ENCODE measurements at places on chromosomes 1 and 21. TPM values are rescaled to one million over a fixed set of nuclear protein-coding genes. Genes with fewer than 3 reads are reported as not detected.

PDC gene
- not detected for polyA plus RNA-seq

RHBDL2 gene
- not detected for polyA plus RNA-seq

SHE gene
- polyA plus RNA-seq, result 7.0 TPM

TTC39A gene
- 7.5 TPM for polyA plus RNA-seq

FNDC5 gene
- polyA plus RNA-seq, result 11.7 TPM

DNA sequence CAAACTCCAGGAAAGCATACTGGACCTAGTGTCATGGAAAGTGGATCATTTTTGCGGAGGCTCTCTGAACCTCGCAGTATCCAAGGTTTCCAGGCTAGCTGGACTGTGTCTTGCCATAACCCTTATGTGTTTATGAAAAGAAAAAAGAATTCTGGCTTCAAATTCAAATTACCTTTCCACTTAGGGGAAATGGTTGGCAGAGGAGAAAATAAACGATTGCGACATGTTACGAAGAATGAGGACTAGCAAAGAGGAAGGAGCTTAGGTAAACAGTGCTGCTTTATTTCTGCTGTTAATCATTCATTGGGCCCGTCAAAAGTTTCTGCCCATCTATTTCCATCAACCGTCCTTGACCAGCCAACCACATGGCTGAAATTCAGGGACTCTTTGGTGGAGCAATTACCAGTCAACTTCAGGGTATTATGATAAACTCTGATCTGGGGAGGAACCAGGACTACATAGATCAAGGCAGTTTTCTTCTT is at the start of gene C4BPA:
Gene C4BPA, plus strand, starts transcription at position 342 of the 482 bp plus-strand sequence. CDS start 8,793 bp downstream, outside the sequence.
- DNase-seq, result no peak

DNA sequence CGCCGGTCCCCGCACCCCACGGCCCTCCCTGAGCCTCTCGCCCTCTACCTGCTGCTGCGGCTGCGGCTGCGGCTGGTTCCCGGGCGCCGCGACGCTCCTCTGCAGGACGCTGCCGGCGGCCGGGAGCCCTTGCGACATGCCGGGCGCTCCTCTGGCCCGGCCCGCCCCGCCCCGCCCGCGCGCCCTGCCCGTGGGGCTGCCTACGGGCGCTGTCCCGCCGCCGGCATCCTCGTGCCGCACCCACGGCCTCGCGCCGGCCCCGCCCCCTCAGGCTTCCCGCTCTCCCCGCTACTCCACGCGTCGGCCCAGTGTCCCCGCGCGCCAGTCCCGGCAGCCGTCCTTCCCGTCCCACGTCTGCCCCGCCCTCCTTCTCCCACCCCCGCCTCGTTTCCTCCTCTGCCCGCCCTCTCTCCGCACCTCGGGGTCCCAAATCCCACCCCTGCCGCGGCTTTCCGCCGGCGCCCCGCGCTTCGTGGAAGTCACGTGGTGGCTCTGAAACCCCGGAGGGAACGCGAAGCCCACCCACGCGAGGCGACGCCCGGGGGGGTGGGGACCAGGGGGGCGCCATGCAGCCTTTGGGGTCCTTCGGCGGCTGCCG is at the start of gene BATF3:
Gene BATF3, minus strand, starts transcription at position 216 of the 598 bp plus-strand sequence. Its CDS starts 78 bp downstream, at position 138.
- DNase-seq, result peak; percentile 91

- no peak for DNase-seq
Observed at GRCh38 chr1:224786533-224787250, 142.8 kb upstream of the DNAH14 start.

DNA sequence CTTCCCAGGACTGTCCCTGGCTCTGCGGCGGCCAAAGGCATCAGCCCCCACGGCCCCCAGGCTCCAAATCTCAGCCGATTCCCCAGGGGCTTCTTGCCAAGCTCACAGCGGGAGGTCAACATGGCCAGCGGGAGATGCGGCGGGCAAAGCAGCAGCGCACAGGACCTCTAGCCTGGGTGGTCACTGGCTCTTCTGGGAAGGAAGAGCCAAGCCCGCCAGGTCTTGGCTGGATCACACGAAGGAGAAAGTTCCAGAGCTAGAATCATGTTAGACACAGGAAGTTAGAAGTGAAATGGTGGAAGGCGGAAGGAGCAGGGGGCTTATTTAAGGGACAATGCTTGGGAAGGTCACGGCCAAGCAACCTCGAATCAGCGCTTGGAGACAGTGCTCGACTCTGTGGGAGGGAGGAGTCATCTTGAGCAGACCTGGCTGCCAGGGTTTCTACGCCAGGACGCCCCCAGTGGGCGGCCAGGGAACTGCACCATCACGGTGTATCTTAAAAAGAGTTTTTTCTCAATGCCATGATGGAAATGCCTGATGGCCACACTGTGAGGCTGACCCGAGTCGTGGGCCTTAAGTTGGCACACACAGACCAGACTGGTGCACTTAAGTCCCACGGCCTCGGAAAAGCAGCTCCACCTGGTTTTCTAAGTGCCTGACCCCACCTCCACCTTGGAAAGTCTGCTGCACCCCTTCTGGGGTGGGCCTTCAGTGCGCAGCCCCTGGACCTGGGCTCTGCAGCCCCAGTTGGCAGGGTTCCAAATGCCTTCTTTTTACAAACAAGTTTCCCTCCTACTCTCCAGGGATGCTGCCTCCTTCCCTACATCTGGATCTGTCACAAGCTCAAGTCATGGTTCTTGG is 29.3 kb downstream of the SLC66A1 start:
- peak; percentile 82 for DNase-seq

DNA sequence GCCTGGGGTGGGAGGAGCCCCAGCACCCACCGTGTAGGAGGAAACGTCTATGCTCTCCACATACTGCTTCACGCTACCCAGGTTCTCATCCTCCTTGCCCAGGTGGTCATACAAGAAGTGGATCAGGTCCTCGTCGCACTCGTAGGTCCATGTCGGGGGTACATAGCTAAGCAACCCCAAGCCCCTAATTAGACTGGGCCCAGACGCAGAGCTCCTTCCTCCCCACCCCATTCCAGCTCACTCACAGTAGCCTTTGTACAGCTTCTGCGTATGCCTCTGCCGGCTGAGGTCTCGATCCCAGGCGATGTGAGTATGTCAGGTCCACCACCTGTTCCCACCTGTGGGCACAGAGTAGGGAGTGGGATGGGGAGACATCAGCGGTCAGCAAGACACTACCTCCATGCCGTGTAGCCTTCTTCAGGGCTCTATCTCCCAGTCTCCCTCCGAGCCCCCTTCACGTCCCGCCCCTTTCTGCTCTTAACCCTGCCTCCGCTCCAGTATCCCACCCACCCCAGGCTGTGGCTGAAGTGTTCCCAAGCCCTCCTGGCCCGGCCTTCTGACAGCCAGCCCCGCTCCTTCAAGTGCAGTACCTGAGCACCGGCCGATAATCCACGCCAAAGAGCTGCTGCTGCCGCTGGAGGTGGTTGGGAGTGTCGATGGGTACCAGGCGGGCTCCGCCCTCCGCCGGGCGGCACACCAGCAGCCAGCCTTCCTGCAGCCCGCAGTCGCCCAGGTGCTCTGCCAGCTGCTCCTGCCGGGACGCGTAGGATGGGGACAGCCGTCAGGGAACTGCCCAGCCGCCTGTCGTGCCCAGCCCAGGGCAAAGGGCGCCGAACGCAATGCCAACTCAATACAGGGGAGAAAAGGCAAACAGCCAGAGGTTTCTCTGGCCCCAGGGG is 919 bp downstream of the HECTD3 start:
- DNase-seq, result peak; percentile 54

DNA sequence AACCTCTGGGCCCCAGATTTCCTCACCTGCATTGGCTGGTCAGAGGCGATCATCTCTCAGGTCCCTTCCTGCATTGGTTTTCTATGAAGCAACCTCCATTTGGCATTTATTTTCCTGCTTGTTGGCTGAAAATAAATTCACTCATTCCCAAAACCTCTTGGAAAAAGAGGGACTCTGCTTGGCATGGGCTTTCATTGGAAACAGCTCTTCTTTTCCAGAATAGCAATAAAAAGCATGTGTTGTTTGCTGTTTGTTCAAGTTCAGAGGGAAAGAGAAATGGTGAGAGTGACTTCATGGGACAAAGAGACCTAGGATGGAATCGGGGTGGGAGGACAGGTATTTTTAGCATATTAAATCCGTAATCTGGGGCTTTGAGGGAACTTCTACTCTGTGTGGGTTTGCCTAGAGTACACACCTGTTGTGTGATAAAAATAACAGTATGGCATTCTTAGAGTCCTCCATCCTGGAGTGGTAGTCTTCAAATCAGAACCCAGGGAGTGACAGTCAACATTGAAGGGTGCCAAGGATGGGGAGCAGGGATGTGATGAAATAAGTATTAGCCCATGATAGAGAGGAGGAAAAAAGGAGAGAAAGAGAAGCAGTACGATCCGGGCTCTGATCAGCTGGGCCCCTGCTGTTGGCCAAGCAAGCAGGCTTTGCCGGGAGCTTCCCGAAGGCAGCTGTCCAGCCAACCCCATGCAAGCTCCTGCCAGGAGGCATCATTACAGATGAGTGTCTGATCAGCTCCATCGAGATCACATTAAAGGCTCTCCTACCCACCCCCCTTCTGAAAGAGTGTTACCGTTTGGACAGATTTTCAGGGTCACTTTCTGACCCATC is 131.9 kb upstream of the NFIA start:
- no peak for DNase-seq

DNA sequence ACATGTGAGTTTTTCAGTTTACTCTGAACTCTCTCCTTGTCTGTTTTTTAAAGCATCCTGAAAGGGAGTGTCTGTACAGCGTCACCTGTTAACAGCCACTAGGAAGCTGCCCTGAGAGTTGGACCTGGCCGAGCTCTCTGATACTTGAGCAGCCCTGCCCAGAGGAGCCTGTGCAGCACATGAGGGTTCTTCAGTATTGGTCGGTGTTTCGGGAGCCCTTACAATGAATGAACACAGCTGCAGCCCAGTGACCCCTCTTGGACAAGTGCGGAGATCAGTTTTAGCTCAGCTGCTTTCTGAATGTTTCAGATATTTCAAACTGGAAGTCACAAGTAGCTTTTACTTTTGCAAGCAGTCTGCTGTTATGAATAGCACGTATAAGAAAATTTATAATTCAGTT is 39.2 kb downstream of the ADARB1 start:
- no peak for DNase-seq

DNA sequence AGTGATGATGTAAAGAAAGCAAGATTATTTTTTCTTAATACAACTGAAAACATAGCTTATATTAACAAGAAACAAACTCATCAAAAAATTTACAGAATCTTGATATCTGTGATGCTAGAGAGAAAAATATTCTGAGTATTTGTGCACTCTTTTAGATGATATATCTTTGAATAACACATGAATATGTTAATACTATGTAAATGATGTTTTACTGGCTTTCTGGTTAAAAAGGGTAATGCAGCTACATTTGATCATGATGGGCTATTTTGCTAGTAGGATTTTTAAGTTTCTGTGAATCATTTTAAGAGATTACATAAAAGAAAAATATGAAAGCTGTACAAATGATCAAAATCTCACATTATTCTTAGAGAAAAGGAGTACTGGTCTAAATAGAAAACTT is 114.5 kb downstream of the GRIK1 start:
- DNase-seq, result no peak

GRCh38 chr1:47784497-47784822 is 212.7 kb downstream of the TRABD2B start:
- DNase-seq, result no peak

- no peak for DNase-seq
Observed at GRCh38 chr1:18380288-18380687, 100.4 kb upstream of the KLHDC7A start.

Measured in aorta (tissue), 5 donors.